ENCODE measurements at places on chromosomes 11 and 22.

- no peak for DNase-seq
These were observed 9.6 kb downstream of the PLEKHA7 start for GRCh38 chr11:17004486-17005148.

GRCh38 chr11:47442514-47442913 lies 6.4 kb downstream of the RAPSN start:
- DNase-seq: no peak

GRCh38 chr11:46072172-46072964 lies 48.9 kb downstream of the PHF21A start:
- DNase-seq: no peak

- no peak for DNase-seq
These were observed 84.9 kb upstream of the NARS2 start for GRCh38 chr11:78659326-78660270.

- no peak for DNase-seq
These were observed 17.0 kb upstream of the FXYD2 start for GRCh38 chr11:117841551-117842031.

- DNase-seq: no peak
These were observed 365.0 kb downstream of the ETS1 start for GRCh38 chr11:128222245-128222884.

- DNase-seq: no peak
These were observed 28.6 kb downstream of the VPS37C start for GRCh38 chr11:61132646-61133045.

Measured in GOT3 (cell line).